ENCODE measurements at places on chromosomes 1 and 21.

DNA sequence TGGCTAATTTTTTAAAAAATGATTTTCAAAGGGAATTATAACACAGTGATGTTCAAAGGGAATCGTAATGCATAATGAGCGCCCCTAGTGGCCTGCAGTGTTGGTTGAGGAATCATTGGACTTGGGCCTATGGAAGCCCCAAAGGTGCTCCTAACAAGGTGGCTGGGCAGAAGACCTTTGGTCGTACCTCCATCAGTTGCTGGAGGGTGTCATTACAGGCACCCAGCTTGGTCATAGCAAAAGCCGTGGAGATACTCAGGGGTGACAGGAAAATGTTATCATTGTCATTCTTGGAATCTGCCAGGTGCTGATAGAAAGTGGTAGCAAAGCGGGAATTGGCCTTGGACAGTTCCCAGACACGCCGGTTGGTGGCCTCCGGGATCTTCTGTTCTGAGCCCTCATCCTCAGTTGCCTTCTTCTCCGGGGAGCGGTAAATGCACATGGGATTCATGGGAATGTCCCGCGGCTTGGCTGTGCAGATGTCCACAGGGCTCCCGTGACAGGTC, 2.7 kb downstream of the SERPINC1 start:
- DNase-seq: peak; percentile 9

GRCh38 chr1:106178791-106179190, 877.7 kb upstream of the PRMT6 start:
- DNase-seq: no peak

DNA sequence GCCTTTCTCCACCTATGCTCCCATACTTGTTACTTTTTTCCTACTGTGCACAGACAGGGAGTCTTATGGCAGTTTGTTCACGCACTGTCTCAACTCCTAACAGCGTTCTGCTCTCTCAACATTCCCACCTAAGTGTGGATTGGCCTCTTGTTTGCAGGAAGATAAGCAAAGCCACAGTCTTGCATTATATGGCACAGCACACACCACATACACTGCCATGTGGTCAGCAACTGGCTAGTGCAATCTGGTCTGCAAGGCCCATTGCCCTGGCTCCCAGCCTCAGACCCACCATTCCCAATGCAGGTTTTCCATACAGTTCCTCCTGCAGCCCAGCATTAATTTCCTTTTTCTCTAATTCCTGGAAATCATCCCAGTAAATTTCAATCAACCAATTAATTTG, 38.3 kb upstream of the LAMC2 start:
- no peak for DNase-seq

DNA sequence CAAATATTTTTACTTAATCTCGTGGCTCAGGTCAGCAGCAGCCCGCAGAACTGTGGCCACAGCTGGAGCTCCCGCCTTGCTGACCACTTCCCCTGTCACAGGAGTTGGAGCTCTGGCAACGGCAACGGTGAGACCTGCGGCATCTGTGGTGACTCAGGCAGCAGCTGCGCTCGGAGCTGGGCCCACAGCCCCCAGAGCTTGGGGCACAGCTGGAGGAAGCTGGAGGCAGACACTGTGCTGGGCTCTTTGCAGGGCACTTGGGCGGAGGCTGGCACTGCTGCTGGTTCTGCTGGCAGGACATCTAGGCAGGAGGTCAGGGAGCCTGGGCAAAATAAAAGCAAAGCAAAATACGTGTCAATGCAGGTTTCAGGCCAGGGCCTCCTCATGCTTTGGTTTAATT, at the start of gene LCE3A:
Gene LCE3A (minus strand): TSS at position 301 of the 400 bp plus-strand sequence. CDS start 0 bp downstream, at position 301.
- no peak for DNase-seq

GRCh38 chr1:156151093-156151688, 2.2 kb upstream of the SEMA4A start:
- DNase-seq: peak; percentile 85

GRCh38 chr1:170836141-170836540, 99.2 kb upstream of the MROH9 start:
- peak; percentile 53 for DNase-seq

- DNase-seq: no peak
Observed at GRCh38 chr1:230144758-230145504, 77.9 kb downstream of the GALNT2 start.

DNA sequence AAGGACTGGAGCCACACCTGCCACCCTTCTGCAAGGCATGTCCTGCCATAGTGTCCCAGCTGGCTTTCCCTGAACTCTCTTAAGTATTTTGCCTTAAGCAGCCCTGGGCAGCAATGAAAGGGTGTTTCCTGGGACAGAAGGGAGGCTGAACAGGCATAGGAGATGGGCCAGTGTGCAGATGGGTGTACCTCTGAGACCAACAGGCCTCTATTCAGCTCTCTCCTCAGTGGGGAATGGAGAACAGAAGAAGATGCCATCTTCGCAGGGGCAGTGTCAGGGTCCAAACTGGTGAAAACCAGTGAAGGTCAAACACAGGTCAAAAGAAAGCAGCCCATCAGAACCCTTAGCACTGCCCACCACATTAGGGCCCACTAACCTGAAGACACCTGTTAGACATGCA, 53.2 kb downstream of the FAM78B start:
- DNase-seq: no peak

- DNase-seq: no peak
Observed at GRCh38 chr21:36047139-36047538, 13.2 kb downstream of the SETD4 start.

DNA sequence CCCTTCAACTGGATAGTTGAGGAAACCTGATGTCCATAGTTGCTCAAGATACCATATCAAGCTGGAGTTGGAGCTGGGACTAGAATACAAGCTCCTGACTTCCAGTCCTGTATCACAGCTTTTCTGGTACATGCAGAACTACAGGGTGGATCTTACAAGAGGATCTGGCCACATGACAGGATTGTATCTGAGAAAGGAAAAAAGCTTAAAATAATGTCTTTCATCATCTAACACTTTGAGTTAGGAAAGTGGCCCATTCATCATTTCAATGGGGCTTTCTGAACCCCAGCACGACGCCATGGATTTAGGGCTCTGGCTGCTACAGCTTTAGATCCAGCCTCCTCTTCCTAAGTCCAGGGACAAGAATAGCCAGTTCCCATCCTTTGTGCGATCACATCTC, 46.9 kb downstream of the RASSF5 start:
- no peak for DNase-seq

DNA sequence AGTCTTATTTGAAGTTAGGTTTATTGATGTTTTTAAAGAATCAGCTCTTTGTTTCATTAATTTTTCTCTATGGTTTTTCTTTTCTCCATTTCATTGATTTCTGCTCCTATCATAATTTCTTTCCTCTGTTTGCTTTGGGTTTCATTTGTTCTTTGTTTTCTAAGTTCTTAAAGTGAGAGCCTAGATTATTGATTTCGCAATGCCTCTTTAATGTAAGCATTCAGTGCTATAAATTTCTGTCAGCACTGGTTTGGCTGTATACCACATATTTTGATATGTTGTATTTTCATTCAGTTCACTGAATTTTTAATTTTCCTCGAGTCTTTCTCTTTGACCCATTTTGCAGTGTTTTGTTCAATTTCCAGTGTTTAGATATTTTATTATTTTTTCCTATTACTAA, 68.7 kb downstream of the DNAH14 start:
- DNase-seq: no peak

DNA sequence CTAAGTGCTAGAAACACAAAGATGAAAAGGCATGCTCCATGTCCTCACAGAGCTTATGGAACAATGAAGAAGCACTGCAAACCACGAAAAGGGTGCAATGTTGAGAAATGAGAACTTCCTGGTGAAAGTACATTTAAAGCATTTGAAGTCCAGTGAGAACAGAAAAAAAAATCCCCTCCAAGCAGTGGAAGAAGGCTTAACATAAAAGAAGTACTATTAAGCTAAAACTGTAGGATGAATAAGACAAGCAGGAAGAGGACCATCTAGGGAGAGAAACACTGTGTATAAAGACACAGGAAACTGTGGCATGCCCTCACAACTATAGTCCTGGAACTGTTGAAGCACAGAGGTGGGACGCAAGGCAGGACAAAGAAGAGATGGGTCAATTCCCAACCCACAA, 10.0 kb downstream of the TP53BP2 start:
- DNase-seq: peak; percentile 36

DNA sequence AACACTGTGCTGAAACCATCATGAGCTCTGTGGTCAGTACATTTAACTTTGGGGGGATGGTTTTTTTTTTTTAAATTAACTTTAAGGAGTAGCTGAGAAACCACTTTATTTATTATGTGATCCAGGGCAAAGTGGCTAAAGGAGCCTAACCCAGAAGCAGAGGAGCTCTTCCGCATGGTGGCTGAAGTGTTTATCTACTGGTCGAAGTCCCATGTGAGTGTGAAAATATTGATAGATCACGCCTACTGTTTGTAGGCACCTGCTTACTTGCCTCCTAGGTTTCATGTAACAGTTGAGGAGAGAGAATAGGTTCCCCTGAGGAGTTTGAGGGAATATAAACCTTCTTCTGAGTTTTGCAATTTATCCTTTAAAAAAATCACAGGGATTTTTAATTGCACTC, 181.4 kb downstream of the ZP4 start:
- DNase-seq: no peak

- DNase-seq: no peak
Observed at GRCh38 chr21:35868005-35868868, 192.1 kb downstream of the SETD4 start.

GRCh38 chr1:58735586-58735985, 35.7 kb upstream of the MYSM1 start:
- DNase-seq: no peak

DNA sequence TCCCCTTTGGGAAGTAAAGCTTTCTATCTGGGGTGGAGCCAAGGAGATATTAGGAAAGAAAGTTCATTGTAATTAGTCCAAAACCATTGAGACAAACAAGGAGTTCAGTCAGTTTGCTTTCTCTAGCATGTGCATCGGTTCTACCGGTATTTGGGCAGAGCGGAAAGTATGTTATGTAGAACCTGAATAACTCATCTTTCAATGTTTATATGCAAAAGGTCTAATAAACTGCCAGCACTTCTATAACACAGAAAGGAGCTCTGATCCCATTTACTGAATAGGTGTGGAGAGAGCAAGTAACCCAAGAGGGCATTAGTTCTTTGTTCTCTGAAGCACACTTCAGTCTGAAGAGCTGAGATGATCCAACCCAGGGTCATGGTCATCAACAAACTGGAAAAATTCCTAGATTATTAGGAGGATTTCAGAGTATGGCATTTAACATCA, 3.5 kb downstream of the TGFB2 start:
- DNase-seq: peak; percentile 34

DNA sequence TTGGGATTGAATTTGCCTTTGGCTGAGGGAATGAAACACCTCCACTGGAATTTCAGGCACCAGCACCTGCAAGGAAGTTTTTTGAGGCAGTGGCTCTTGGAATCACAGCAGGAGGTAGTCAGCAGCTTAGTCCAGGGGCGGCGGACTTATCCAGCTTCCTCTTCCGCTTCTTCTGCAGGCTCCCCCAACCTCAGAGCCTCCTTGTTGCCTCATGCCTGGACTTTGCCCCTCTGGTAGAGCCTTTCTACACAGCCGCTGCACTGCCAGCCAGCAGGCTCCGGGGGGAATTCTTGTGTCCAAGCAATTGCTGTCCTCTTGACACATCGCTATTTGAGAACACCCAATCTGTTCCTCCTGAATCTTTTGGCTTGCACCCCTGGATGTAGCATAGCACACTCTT, 4.4 kb upstream of the RHEX start:
- no peak for DNase-seq

DNA sequence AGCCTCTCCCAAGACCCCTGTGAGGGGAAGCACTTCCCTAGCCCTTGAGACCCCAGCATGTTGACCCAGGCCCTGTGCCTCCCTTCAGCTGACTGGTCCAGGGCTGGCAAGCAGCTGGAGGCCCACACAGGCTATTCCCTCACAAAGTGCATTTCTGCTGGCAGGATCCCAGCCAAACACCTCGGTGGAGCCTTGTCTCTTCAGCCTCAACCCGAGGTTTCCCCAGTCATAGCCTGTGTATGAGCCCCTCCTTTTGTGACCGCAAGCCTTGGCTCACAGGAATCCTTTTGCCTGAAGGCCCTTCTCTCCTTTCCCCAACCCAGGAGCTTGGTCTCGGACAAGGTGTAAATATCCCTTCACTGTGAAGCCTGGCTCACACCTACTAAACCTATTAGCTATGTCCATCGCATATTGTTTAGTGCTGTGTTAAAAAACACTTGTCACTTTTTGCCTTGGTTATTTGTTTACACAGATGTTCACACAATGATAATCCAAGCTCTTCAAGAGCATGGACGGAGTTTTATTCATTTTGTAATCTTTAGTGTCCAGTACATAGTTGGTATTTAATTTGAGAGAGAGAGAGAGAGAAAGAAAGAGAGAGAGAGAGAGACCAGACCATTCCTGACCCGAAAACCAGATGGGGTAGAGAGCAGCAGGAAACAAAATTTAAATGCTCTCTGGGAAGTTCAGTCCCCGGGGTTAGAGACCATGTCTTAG, 8.5 kb upstream of the CD247 start:
- DNase-seq: peak; percentile 20

GRCh38 chr1:201353186-201353940, 24.1 kb downstream of the TNNT2 start:
- DNase-seq: no peak

DNA sequence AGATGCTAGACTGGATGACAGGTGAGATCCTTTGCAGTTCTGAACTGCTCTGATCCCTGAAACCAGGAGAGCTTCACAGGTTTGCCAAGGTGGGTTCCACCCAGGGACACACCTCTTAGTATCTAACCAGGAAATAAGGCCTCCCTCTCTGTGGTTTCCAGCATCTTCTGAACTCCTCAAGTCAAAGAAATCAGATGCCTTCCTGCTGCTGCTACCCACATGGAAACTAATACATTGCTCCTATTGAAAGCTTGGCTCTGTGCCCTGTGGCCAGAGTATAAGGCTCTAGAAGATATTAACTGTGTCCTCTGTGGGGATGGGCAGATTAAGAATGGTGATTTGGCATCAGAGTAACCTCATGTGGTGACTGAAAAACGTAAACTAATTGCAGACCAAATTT, 75.0 kb upstream of the MRPS6 start:
- no peak for DNase-seq

- peak; percentile 41 for DNase-seq
Observed at GRCh38 chr1:226309398-226310244, 657 bp upstream of the LIN9 start.

DNA sequence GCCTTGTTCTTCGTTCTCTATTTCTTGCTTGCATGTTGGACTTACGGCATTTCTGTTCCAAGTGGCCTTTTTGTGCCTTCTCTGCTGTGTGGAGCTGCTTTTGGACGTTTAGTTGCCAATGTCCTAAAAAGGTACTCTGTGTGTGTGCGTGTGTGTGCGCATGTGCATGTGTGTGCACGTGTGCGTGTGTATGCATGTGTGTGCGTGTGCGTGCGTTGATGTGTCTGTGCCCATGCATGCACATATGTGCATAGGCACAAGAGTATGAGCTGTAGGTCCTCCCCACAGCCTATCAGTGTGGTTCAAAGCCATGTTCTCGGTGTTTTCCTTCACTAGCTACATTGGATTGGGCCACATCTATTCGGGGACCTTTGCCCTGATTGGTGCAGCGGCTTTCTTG, 13.7 kb downstream of the NPPA start:
- DNase-seq: no peak

- peak; percentile 80 for DNase-seq
Observed at GRCh38 chr1:109201123-109201703, 12.5 kb upstream of the SARS1 start.

Measured in EH (cell line).